ENCODE measurements at places on chromosomes 4 and X. TPM values are rescaled to one million over a fixed set of nuclear protein-coding genes. Genes with fewer than 3 reads are reported as not detected.
A peak's percentile ranks its signal among the peaks of the same experiment; 100 is the strongest.

DNA sequence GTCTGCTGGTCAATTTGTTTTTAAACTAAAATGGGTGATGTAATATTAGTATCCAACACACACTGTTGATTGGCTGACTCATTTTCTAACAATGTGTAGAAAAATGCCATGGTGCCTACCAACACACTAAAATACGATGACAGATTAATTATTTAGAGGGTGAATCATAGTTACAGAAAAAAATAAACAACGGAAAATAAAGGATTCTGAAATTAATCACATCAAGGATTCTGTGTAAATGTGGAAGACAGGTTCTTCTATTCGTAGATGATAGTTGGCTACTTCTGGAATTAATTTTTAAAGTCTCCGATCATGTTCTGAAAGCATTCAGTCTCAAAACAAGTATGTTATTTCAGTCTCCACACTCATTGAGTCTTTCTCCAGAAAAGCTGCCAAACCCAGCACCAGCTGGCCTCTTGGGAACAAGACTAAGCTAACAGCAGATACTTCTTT is 8.2 kb upstream of the IQCM start:
- no peak for DNase-seq

DNA sequence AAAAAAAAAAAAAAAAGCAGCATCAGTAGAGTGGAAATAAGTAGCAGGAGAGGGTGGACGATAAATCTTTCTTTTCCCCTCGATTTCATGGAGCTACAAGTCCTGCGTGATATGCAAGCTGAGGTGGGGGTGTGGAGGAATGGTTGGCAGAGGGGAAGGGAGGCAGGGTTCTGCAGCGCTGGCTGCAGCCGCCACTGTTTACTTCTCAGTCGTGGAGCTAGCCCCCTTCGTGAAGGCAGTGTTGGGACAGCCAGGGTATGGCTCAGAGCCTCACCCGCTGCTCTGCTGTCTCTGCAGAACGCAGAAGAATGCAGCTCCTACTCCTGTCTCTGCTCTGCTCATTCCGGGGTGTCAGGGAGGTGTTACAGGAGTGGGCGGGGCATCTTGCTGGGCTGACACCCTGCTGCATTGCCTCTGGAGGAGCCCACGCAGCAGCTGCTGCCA is 140.6 kb downstream of the GPM6A start:
- DNase-seq: no peak

GRCh38 chrX:110003167-110004156 is 548 bp downstream of the TMEM164 start:
- DNase-seq: peak; percentile 42

DNA sequence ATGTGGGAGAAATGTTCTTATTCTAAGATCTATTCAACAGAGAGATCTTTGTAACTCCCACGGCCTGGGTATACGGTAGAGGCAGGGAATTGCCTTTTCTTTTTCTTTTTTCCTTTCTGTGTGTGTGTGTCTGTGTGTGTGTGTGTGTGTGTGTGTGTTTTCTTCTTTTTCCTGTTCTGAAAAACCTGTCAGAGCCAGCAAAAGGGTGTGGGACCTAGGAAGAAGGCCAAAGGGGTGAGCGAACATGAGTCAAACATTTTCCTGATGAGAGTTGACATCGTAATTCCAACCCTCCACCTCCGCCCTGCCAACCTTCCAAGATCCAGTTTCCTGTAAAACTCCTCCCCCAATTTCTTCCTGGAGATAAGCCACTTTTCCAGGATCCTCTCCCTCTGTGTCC is 2.8 kb upstream of the CHIC2 start:
- peak; percentile 60 for DNase-seq

DNA sequence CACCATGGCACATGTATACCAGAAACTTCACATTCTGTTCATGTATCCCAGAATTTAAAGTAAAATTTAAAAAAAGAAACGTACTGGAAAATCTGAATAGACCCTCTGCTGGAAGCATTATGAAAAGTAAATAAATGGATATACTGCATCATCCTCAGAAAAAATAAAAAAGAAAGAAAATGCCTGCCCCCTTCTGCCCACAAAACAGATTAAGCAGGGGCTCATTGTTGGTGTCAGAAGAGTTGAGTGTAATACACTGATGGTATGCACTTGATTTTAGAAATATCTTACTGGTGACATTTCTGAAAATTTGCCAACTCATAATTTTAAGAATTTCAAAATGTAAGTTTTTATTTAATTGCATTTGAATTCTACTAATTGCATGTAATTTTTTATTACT is 77.8 kb downstream of the LRP2BP start:
- DNase-seq: no peak

DNA sequence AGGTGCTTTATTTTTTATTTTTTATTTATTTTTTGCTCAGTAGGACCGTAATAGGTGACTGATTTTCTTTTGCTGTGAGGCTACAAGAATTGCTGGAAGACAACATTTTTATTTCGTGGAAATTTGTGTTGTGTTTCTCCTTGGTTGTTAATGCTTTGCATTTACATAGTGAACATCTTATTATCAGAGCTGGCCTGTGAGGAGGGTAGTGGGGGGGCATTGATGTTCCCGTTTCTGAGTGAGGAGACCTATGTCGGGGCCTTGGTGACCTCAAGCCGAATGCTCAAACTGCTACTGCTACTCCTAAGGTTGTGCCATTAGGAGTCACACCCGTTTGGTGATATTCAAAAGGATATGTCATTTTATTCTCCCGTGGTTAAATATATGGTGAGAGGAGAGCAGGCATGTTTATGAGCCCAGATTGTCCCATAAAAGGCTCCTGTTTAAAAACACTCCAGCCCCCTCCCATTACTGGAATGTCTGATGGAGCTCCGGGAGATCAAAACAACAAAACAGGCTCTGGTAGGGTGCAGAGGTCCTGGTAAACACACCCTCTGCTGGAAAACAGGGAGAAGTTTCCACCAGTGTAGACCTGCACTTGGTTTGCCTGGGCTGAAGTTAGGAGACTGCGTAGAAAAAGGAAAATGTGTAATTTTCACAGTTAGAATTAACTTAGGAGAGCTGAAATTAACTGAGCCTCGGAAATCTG is 5.6 kb downstream of the PDGFRA start:
- no peak for DNase-seq

GRCh38 chr4:165208741-165209388 is 1.5 kb downstream of the KLHL2 start:
- no peak for DNase-seq

DNA sequence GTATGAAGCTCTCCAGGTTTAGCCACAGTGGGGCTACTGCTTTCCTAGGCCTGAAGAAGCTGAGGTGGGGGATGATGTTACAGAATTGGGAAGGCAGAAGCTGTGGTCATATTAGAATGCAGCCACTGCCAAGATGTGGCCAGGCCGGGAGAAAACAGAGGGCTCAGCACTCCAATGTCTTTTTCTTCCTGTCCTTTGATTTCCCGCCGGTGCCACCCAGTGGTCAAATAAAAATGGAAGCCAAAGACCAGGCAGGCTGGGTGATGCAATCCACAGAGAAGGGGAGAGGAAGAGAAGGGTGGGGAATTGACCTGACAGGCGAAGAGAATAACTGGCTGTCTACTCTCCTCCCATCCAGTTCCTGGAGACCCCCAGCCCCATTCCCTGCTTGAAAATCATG is 94.9 kb upstream of the SHISA3 start:
- no peak for DNase-seq

- no peak for DNase-seq
These were observed 38.1 kb downstream of the SLC2A9 start for GRCh38 chr4:9983211-9983610.

DNA sequence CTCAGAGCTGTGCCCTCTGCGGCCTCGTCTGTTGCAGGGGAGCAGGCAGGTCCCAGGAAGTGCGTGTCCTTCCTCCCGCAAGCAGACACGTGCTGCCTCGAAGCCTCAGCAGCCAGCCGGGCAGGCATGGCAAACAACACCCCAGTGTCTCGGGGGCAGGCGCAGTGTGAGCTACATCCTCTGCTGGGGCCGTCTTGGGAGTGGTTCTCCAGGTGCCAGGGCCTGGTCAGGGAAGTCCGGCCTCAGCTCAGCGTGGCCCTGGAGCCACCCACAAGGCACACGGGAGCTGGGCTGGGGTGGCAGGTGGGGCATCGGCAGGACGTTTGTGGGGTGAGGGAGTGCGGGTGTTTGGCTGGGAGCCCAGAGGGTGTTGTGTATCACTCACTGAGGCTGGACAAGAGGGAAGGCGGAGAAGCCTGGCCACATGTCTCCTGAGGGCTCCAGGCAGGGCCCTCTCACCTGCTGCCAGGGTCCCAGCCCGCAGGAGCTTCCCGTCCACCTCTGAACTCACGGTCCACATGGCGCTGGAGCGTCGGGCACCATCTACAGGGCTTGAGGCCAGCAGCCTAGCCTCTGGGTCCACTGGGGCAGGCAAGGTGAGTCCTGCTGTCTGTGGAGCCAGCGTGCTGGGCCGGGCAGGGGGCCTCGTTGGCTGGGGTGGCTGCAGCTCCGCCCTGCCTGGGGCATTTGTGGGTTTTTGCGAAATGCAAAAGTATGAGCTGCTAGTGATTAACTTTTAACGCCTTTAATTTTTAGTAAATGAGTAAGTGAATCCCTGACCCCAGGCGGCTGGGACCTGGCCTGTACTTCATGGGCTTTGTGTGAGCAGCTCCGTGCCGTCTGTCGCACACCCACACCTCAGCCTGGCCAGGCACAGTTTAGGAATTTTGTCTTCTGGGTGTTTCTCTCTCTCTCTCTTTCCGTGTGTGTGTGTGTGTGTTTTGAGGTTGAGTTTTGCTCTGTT is 17.3 kb upstream of the UVSSA start:
- no peak for DNase-seq

- no peak for DNase-seq
These were observed 20.8 kb downstream of the DCTD start for GRCh38 chr4:182896421-182896820.

DNA sequence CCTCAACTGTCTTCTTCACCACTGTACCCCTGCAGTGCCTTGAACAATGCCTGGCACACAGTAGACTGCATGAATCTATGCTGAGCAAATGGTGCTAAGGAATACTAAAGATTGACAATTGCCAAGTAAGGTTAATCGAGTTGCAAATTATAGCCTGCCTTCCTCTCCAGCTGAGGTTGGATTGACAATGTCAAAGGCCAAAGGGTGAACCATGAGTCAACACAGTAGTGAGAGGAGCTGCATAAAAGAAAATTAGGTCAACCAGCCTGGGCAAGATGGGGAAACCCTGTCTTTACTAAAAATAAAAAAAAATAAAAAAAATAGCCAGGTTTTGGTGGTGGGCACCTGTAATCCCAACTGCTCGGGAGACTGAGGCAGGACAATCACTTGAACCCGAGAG is 97.1 kb upstream of the BMPR1B start:
- no peak for DNase-seq

DNA sequence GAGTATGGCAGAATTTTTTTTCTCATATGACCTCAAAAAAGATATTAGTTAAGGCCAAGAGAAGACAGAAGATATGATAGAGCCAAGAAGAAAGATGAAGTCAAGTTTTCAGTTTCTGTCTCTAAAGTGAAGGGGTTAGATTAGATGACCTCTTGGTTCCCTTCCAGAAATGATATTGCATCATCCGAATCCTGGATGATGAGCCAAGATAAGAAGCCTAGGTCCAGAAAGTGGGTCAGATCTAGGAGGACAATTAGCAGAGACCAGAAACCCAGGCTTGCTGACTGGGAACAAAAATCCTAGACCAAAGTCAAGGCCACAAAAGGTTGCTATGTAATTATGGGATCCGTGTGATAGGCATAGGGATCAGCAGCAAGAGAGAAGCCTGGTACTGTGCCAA is 20.2 kb downstream of the SATL1 start:
- no peak for DNase-seq

DNA sequence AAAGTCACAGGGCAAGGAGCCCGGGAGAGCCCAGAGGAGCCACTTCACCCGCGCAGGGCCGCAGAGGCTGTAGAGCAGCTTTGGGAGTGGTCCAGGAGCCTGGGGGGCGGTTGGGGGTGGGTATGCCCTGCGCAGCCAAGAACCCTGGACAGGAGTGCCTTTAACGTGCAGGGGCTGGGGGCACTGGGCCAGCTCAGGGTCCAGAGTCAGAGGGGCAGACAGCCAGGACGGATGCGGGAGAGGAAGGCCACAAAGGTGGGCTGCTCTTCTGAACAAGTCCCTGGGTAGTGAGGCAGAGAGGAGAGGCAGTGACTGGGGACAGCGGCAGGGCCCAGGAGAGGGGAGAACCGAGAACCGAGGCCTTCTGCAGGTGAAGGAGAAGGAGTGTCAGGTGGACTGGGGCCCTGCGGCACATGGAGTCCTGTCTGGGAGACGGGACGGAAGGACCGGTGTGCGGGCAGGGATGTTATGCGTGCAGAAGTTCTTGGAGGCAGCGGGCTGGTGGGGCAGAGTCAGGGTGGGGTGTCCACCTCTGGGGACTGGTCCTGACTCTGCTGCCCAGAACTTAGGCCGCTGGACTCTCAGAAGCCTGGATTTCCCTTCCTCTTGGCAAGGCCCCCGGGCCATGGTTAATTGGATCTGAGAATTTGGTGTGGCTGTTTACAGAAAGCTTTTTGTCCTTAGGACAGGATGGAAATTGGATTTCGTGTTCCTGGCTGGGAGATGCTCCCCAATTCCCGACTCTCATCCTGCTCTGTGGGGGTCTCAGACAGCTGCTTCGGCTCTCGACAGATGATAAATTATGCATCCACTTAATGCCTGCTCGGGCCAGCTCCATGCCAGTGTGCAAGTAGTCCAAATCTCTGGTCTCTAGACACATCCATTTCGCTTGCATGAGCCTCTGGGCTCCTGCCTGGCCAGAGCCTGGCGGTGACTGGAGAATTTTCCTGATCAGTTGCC is 31.9 kb downstream of the ADRA2C start:
- DNase-seq: no peak

- peak; percentile 66 for DNase-seq
These were observed 583 bp downstream of the ABHD18 start for GRCh38 chr4:127965803-127966175.

GRCh38 chrX:40531056-40531826 is 49.5 kb upstream of the ATP6AP2 start:
- DNase-seq: no peak

- no peak for DNase-seq
These were observed 17.1 kb downstream of the PRIMPOL start for GRCh38 chr4:184666670-184667069.

DNA sequence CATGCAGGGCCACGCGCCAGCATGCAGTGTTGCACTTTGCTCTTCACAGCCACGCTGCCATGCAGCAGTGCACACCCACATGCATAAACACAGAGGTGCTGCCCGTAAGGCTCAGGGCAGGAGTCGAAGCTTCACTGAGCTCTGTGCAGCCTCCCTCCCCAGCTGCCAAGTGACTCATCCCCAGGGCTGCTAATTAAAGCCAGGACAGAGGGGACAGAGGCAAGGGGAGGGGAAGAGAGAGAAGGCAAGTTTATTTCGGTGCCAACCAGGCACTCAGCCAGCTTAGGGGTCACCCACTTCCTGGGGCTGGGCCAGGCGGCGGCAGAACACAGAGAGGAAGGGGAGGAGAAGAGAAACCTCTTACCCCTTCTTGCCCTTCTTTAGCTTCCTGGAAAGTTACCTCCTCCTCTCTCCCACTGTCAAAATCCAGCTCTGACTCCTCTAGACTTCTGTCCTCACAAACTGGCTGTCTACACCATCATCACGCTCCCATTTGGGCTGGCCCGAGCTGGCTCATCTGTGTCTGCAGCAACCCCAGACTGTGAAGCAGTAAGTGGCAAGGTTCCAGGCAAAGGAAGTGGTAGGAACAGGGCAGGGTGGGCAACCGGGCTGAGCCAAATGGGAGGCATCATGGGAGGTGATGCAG is 6.2 kb upstream of the IQSEC2 start:
- peak; percentile 59 for DNase-seq

PHKA1 gene
- 3.9 TPM for total RNA-seq

SMR3B gene
- total RNA-seq: not detected

DUSP9 gene
- not detected for total RNA-seq

GUCY1A1 gene
- total RNA-seq: 21.4 TPM

PNCK gene
- total RNA-seq: 1.1 TPM

Measured in left colon (tissue), 2 donors.